Dorsolateral prefrontal cortex (tissue), 122 donors: ENCODE measurements at places on chromosomes 1 and 21.

DNA sequence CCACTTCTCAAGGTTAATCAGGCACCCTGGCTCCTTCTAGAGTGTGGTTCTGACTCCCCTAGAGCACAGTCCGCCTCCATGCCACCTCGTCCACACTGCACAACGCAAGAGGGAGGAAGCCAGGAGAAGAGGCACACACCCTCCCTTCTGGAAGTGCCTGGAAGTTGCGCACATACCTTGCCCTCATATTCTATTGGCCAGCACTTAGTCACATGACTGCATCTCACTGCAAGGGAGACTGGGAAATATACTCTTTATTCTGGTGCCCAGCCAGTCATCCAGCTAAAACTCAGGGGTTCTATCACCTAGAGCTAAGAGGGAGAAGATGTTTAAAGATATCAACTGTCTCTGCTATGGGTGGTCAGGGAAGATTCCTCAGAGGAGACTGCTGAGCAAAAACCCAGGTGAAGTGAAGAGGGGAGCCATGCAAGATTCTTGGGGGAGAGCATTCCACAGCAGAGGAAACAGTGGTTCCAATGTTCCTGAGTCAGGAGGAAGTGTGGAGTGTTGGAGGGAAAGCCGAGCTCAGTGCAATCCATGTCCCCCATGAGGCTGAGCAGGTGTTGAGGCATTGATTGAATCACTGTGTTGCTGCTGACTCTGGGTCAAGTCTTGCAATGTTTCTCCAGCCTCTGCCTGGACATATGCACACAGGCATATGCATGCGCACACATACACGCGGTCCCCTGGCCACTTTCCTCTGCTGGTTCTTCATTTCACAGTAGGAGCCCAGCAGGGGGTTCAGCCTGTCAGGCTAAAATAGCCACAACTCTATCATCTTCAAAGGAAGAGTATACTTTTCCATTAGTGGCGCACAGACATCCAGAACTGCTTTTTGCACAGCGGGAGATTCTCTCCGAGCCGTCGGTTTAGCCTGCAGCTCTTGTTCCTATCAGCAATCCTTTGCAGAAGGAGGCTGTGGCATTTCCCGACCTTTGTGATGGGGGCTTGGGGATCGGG, 22.3 kb upstream of the KLHDC7A start:
- DNase-seq, result no peak

DNA sequence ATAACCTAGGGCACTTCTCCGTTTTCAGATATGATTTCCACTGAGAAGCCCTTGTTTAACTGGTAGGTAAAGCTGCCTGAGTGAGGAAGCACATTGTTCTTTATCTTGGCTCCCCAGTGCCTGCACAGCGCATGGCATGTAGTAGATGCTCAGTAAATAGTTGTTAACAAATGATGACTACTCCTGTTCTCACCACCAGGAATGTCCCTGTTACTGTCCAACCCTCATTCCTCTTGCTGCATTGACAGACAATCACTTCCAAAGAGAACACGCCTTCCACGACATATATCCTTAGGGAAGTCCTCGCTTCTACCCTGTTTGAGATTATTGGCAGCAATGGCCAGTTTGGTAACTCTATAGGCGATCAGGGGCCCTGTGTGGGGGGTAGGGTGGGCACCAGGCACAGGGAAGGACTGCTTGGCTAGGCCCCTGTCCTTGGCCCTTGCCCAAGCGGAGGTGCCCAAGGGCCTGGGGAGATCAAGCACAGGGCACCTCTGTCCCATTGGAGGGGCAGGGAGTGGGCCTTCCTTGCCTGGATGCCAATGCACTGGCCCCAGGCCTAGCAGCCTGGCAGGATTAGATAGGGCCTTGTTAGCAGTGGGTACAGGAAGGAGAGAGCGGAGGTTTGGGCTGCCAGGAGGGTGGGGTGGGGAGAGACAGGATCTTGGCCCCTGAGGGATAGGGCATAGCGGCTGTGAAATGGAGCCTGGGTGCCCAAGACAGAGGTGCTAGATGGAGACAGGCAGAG, 10.2 kb downstream of the NES start:
- no peak for DNase-seq

- no peak for DNase-seq
Measured at GRCh38 chr1:1922956-1923833, 4.1 kb upstream of the TMEM52 start.

- DNase-seq, result no peak
Measured at GRCh38 chr1:241624935-241625334, 15.2 kb downstream of the CHML start.

DNA sequence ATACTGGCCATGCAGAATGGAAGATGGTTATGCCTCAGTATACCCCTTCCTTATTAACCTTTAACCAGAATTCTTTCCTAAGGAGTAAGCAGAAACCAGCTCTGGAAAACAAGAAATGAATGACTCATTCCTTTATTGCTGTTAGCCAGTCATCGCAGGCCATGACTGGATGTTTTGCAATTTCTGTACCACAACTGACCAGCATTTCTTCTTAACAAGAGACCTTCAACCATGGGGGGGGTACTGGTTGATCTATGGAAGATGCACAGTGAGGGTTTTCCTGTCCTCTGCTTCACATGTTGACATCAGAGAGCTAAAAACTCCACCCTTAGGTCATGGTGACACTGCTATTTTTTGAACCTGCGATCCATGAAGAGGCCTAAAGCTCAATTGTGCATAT, 28.0 kb upstream of the RNF2 start:
- DNase-seq, result no peak

- no peak for DNase-seq
Measured at GRCh38 chr1:220298470-220299205, 26.4 kb upstream of the RAB3GAP2 start.

GRCh38 chr1:234531151-234531635, 52.2 kb upstream of the TARBP1 start:
- DNase-seq, result no peak

- no peak for DNase-seq
Measured at GRCh38 chr1:15296585-15297321, 49.7 kb downstream of the FHAD1 start.

- peak; percentile 84 for DNase-seq
Measured at GRCh38 chr1:31937300-31938183, 626 bp downstream of the PTP4A2 start.

DNA sequence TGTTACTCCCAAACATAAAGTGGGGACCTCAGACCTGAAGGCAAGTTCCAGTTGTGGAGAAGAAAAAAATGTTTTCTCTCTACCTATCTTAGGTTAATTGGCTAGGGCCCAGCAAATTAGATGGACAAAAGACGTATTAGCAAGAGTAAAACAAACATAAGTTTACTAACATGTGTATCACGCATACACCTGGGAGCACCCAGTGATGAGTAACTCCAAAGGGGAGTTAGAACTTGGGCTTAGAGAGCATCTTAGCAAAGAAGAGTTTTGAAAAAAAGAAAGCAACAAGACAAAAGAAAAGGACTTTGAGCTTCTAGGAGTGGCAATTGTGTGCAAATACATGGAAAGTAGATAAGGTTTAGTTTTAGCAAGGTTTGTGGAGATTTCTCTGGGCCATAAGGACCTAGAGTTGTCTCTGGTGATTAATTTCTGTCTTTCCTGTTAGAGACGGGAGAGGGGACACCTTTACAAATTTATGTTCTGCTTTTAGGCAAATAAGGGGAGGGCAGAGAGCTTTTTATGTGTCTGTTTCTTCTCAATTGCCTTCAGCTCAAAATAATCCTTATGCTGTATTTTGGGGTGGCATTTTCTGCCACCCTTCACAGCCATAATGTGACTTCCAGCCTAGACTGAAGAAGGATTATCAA, 76.7 kb upstream of the PTGFRN start:
- DNase-seq, result no peak

GRCh38 chr1:169497317-169497716, 11.6 kb upstream of the SLC19A2 start:
- no peak for DNase-seq

DNA sequence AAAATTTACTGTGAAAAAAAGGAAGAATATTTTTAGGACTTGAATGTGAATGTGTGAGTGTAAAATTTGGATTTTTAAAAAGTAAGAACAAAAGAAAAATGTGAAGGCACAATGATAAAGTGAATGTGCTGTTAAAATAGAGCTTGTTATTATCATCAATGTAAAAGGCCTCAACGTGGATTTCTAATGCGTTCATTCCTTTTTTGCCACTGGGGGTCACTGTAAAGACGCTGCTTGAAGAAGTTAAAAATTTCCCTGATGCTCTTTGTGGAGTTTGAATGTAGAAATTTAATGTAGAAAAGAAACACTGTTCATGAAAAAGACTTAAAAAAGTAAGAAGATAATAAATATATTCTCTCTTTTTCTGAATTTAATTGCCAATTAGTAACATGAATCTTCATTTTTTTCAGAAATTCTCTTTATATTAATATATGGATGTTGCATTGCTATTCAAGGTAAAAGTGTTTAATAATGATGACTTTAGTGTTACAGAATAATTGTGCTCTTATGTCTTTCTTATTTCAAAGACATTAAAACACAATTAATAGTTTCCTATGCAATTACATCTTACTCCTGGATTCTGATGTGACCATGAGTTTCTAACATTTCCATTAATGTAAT, 161.5 kb downstream of the DNM3 start:
- DNase-seq, result no peak

DNA sequence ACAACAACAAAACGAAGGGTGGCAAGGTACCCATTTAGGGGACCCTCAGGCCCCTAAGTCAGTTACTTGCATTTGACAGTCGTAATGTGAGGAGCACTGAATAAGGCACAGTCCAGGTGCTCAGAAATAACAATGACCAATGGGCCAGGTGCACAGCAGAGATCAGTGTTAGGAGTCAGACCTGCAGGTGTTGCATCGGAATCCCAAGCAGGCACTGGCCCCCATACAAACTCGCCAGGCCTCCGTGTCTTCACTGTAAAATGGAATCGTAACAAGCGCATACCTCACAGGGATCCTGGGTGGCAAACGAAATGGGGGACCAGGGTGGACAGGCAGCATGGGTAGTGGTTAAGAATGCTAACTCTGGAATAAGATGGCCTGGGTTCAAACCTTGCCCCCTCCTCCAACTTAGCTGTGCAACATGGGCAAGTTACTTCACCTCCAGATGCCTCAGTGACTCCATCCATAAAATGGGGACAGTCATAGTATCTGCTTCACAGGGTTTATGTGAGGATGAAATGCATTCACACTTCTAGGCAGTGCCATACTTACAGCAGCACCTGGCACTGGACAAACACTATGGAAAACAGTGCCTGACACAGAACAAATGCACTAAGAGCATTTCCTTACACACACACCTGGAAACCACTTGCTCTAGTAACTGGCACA, 20.2 kb downstream of the RCAN1 start:
- no peak for DNase-seq
